Fibroblast of mammary gland (primary cell): ENCODE measurements at places on chromosomes 1 and 21.

GRCh38 chr1:160284220-160284781 is 632 bp downstream of the PEX19 start:
- DNase-seq: peak; percentile 93

DNA sequence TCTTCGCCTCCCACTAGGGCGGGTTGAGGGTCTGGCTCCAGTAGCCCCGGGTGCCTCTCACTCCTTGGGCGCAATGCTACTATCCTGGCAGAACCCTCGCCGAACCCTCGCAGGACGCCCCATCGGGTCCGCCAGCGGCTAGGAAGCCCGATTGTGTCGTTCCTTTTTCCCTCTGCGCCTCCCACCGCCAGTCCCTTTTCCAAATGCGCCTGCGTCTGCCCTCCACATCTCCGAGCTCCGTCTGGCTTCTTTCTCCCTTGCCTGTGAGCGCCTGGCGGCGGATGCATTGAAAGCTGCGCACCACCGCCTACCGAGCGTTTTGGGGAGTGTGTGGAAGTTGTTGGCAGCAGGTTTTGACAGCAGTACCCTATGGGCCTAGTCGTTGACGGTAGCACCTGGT is 1.0 kb upstream of the DIRAS3 start:
- DNase-seq: peak; percentile 70

- DNase-seq: no peak
These were observed 8.4 kb downstream of the KCNJ15 start for GRCh38 chr21:38265166-38265565.

DNA sequence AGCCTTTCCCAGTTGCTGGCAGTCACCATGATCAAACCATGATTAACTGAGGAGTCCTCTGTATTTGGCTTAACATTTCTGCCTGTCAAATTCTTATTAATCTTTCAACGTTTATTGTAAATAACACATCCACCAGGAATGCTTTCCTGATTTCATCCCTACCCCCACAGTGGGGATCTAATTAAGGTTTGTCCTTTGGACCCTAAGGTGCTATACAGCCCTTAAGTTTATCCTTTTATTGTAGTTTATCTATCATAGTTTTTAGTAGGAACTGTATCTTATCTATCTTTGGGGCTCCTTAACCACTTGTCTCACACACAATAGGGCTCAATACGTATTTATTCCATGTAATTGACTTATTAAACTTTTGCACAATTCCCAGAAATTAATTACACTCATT is 61.0 kb downstream of the SPATA46 start:
- no peak for DNase-seq
